ENCODE measurements at places on chromosomes 4 and X.

GRCh38 chrX:119156241-119156640 lies 28.6 kb upstream of the KIAA1210 start:
- DNase-seq: no peak

DNA sequence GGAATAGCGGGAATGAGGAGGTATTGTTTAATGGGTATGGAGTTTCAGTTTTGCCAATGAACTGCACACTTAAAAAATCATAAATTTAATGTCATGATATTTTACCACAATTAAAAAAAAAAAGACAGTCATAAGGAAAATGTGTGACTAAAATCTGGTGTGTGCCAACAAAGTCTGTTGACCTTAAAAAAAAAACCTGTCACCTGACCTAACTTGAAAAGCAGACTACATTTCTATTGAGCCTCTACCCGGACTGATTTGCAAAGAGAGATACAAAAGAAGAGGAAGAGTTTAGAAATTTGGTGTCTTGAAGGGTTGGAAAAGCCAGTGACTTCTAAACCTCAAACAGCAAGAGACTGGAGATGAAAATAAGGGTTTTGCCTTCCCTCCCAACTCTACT lies 48.4 kb downstream of the TMEM150C start:
- no peak for DNase-seq

DNA sequence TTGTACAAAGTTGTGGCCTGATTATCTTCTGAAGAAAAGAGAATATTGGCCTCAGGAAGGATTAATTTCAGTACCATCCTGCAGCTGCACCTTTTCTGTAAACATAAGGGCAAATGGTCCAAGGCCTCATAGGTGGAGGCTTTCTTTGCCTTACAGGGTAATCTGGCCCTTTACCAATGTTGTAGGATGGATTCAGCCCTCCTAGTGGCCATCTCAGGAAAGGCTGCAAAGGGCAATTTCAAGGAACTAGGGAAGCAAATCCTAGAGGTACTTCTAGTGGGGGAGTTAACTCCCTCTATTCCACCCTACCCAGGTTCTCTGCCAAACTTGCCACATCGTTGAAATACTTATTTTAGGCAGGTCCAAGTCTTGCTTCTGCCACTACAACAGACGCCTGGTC lies 57.6 kb downstream of the UGT2B11 start:
- no peak for DNase-seq

DNA sequence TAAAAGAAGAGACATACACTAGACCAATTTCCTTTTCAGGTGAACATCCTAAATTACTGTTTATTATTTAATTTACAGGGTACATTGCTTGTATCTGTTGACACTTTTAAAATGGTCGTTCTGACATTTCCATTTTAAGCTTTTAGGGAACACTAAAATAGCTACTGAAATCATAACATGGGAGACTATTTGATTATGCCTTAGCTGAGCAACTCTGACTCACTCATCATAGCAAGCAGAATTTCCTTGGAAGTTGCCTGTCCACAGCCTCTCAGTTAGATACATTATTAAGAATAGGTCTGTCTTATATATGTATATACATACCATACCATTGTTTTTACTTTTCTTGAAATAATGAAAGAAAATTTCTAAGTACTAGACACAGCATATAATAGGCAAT lies 22.0 kb downstream of the GUCY1B1 start:
- DNase-seq: no peak

GRCh38 chrX:100830143-100830542 lies 10.0 kb downstream of the CSTF2 start:
- no peak for DNase-seq

DNA sequence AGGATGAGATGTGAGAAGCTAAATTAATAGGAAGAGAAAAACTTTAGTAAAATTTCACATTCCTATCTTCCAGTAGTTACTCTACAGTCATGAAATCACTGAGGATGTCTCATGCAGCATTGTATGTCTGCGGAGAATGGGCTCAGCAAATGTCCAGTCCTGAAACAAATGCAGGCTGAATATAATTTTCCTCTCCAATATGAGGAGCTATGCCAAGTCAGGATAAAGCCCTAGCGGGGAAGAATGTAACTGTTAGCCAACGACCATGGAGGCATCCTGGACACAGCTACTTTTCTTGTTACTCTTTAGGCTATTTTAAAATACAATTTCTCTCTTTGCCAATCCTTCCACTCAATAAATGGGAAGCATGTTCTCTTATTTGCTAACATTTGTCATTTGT lies 127.7 kb downstream of the PRKX start:
- DNase-seq: no peak

GRCh38 chr4:10589321-10589720 lies 95.2 kb downstream of the CLNK start:
- no peak for DNase-seq

- DNase-seq: no peak
Observed at GRCh38 chr4:84394386-84394785, 104.7 kb downstream of the NKX6-1 start.

GRCh38 chr4:154304679-154305078 lies 186.9 kb downstream of the DCHS2 start:
- no peak for DNase-seq

DNA sequence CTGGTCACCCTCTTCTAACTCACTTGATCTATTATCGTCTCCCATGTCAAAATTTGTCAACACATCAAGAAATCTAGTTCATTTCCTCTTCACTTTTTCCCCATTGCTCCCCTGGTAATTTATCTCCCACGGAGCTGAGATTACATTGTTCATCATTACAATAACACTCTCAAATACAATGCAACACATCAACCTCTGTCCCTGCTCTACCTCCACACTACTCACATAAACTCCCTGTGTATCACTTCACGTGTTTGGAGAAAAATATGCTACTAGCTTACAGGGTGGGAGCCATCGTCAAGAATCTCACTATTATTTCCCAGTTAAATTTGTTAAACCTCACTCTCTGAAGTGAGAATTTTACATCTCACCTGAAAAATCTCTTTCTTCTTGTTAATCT lies 1006.4 kb downstream of the ARAP2 start:
- DNase-seq: no peak

- DNase-seq: no peak
Observed at GRCh38 chr4:76083386-76083988, 9.0 kb downstream of the ART3 start.

DNA sequence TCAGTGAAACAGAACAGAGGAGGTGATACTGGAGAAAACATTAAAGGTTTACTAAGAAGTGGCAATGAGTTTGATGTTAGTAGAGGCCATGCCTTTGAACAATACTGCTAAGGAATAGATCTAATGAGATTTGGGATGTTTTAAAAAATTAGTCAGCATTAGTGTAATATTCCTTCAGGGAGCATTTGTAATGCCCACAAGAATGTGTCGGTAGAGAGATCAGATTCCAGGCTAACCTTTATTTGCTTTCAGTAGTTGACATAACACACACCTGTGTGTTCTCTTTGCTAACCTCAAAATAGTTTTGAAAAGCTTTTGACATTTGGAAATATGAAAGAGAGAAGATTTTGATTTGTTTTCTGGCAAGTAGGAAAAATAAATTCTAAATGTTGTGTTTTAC lies 328.8 kb downstream of the BMPR1B start:
- DNase-seq: no peak

GRCh38 chr4:176238157-176238610 lies 30.8 kb downstream of the ASB5 start:
- DNase-seq: no peak

DNA sequence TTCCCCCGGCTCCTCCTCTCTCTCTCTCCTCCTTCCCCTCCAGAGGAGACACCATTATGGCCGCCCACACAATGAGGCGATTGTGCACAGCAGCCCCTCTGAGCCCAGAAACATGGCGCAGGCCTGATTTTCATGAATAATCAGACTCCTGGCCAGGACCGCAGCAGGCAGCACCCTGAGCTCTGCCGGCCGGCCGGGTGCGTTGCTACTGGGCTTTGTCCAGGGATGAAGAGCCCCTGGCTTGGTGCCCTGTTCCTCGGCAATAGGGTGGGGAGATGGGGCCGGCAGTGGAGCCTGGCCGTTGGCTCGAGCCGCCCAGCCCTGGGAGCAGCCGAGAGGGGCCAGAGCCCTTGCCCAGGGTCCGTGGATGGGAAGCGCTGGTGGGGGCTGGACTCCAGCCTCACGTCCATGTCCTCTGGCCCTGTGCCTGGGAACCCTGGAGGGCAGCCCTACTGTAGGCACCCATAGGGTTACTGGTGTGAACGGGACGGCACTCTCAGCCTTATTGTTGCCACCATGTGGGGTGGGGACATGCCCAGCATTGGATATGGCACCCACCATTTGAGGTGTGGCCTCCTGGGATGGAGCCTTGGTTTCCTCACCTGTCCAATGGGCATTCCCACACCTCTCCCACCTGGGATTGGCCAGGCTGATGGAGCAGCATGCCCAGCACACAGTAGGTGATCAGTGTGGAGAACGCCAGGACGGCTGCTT lies 103.0 kb downstream of the SORCS2 start:
- DNase-seq: no peak

GRCh38 chrX:106457802-106458201 lies 154.0 kb upstream of the RADX start:
- no peak for DNase-seq

DNA sequence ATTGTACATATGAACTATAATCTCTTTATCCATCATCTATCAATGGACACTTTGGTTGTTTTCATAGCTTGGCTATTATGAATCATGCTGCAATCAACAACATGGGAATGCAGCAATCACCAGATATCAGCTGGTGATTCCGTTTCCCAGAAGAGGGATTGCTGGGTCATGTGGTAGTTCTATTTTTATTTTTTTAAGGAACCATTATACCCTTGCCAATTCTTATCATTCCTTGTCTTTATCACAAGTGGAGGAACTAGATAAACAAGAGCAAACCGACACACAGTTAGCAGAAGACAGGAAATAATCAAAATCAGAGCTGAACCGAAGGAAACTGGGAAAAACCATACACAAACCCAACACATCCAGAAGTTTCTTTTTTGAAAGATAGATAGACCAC lies 14.5 kb upstream of the LNX1 start:
- DNase-seq: no peak

DNA sequence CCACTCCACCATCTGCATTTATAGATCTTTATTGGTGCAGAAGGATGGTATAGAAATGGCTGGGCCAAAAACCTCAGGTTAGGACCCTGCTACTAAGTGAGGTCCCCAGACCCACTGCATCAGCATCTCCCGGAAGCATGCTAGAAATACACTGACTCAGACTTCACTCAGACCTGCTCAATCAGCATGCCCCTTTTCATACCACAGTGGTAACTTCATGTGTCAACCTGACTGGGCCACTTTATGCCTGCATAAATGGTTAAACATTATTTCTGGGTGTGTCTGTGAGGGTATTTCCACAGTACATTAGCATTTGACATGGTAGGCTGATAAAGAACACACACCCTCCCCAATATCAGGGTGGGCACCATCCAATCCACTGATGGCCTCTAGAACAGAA lies 118.6 kb upstream of the VCX3B start:
- no peak for DNase-seq

GRCh38 chr4:110622841-110623717 lies at the start of gene PITX2:
TSS of gene PITX2 (minus strand) at chr4:110623077. CDS start at chr4:110622460, 617 bp downstream.
- DNase-seq: no peak

Data from NCI-H1694 (cell line).